Myocyte (in vitro differentiated cells): ENCODE measurements at places on chromosomes 1 and 21. TPM values are rescaled to one million over a fixed set of nuclear protein-coding genes. Genes with fewer than 3 reads are reported as not detected.

DNA sequence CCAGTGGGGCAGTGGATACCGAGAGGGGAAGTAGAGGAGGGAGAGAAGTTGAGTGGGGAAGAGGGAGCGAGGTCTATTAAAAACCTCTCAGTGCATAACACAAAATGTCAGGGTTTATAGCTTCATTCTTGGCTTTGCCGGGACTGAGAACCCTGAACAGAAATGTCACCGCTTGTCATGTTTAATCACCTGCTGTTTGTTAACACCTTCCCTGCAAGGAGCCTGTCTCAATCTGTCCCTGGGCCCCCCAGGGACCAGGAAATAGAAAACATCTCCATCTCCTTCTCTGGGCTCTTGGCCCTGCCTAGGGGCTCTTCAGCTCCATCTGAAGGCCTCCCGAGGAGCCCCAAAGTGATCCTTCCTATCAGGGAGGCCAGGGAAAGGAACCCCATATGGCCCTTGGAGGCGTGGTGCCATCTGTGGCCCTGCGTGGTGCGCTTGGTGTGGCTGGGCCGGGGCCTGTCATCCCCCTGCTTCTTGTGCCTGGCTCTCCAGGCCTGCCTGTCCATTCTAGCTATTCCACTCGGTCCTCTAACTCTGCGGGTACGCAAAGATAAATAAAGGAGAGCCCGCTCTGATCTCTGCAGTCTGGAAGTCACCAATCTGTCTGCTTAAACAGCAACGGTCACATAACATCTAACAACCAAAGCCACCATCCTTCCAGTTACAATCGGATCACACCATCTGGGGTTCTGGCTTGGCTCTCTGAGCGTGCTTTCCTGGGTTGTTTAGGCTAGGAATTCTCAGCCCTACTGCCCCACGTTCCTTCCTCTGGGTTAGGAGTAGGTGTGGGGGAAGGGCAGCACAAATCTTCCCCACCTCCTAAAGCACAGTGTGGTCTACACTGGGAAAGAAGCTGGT lies 113.8 kb downstream of the CASZ1 start:
- DNase-seq, result peak; percentile 24

DNA sequence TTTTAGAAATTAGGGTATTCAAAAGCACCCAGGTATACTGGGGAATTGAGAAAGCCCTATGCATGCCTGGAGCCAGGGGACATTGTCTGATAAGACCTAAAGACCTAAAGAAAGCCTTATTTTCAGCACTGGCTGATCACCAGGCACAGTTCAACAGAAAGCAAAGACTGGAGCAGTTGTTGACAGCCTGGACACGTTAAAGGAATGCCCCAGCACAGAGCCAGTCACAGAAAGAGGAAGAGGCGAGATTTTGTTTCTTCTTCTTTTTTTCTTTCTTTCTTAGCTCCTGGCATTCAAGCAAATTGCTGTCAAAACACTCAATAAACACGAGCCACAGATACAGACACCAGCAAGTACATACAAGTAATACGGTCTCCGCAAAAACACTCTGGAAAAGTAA lies 40.4 kb downstream of the RNF187 start:
- DNase-seq, result no peak

DNA sequence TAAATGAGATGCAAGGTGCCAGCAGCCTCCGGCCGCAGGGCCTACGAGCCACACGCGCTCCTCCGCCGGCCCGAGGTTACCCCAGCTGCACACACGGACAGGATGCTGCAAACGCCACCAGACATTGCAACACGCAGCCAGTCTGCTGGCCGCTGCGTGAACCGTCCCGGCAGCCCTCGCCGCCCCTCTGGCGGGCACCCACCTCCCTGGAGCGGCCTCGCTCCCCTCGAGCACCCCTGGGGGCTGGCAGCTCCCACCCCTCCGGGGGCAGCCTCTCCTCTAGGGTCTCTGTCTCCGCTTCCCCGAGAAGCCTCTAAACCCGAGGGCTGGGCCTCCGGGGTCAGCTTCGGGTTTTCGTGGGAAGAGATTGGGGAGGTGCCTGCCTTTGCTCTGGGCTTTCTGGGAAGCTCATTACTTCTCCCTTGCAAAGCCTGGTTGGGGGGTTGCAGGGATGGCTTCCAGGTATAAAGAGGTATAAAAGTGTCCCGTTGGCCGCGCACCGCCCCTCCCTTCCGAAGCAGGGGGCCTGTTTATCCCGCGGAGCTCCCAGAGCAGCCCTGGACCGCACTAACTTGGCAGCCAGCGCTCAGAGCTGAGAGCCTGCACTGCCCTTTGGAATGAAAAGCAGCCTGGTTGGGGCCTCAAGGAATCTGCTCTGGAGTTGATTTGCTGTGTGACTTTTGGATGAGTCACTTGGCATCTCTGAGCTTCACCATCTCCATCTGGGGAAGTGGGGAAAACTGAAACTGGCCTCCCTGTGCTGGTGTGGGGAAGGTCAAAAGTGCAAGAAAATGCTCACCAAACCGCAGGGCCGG lies 21.8 kb downstream of the DHRS3 start:
- peak; percentile 86 for DNase-seq

GRCh38 chr1:221756830-221757551 lies 15.1 kb upstream of the DUSP10 start:
- DNase-seq, result peak; percentile 63

DNA sequence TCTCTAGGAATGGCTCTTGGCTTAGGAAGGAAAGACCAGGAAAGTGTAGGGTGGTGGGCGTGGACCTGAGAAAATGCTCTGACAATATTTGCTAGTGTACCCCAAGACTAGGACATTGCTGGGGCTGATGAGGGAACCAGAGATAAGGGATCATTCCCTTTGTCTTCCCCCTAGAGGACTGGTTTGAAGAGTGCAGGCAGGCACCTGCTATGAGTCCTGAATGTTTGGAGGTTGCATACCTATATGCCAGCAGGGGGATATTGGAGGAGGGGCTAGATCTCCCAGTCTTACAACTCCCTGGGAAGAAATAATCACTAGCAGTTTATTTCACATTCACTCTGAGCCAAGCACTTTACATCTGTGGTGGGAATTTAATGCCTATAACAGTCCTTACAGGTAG lies 6.0 kb upstream of the BCL10 start:
- DNase-seq, result no peak

DNA sequence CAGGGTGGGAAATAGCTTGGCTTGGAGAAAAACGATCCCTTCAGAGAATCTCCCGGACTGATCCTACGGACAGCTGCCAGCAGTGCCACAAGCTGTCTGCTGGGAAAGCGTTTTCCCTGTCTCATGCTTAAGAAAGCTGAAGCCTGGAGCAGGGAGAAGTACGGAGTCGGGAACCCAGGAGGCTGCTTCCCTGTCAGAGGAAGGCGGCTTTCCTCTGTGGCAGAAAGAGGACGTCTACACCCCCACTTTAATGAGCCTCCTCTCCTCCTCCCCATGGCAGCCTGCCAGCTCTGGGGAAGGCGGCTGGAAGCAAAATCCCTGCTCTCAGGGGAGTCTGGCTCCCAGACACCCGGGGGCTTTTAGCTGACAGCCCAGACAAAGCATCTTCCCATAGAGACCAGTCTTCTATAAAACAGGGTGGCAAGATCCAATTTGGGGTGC lies 7.3 kb downstream of the KIF21B start:
- DNase-seq, result peak; percentile 79

The GNG5 gene
- total RNA-seq, result 97.8 and 157 TPM in 2 replicates

The ELF3 gene
- 0.68 TPM in 1 of 2 replicates, not detected in the other for total RNA-seq

The LCE1F gene
- not detected in 2 replicates for total RNA-seq

The LDLRAD1 gene
- not detected in 2 replicates for total RNA-seq

The IFI44 gene
- total RNA-seq, result 33.3 and 39.3 TPM in 2 replicates

- no peak for DNase-seq
These were observed 106.4 kb downstream of the ETS2 start for GRCh38 chr21:38912102-38912629.

The ARTN gene
- 0.80 and 6.9 TPM in 2 replicates for total RNA-seq

GRCh38 chr1:113811156-113811887 lies 954 bp downstream of the RSBN1 start:
- DNase-seq, result peak; percentile 30

GRCh38 chr1:238653693-238654321 lies 732.6 kb upstream of the CHRM3 start:
- no peak for DNase-seq

The DISP3 gene
- total RNA-seq, result 0.08 TPM in 1 of 2 replicates, not detected in the other

- DNase-seq, result no peak
These were observed 70.7 kb upstream of the ZNF644 start for GRCh38 chr1:91092503-91092902.

DNA sequence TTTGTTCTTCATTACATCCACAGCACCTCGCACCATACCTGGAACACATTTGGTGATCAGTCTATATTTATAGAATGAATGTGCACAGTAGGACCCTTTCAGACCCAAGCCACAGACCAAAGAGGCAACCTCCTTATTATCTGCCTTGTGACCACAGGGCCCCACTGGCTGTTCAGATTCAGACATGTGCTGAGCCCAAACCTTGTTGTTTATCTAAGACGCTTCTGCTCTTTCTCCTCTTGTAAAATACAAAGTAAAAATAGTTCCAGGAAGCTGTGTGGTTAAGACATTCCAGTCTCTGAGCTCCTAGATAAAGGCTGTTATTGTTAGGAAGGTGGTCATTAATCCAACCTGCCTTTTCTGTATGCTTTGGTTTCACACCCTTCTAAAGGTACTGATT lies 3.6 kb upstream of the SCMH1 start:
- peak; percentile 53 for DNase-seq

DNA sequence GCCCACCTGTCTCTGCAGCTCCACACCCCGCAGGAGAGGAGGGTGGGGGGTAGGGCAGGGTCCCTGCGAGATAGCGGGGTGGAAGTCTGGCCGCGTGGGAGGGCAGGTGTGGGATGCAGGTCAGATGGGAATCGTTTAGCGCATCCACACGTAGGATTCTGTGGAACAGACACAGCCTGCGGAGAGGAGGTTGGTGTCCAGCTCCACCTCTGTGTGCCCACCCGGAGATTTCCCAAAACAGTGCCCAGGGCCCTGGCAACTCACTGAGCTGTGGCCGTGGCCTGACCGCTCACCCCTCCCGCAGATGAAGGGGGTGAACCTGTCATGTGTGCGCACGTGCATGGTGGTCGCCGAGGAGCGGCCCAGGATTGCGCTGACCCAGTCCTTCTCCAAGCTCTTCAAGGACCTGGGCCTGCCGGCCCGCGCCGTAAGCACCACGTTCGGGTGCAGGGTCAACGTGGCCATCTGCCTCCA lies 46.9 kb downstream of the S100B start:
- DNase-seq, result no peak

GRCh38 chr1:109768820-109769219 lies 5.1 kb upstream of the EPS8L3 start:
- peak; percentile 37 for DNase-seq

- DNase-seq, result peak; percentile 90
These were observed at the start of gene RGS4 for GRCh38 chr1:163069142-163069541. RGS4 (plus strand) TSS chr1:163069361; CDS start chr1:163069485, 124 bp downstream.

The STUM gene
- 0.16 and 0.52 TPM in 2 replicates for total RNA-seq

- DNase-seq, result no peak
These were observed 14.9 kb downstream of the APCS start for GRCh38 chr1:159602501-159602999.

GRCh38 chr1:203888807-203889251 lies 27.4 kb downstream of the SNRPE start:
- no peak for DNase-seq

The DHCR24 gene
- total RNA-seq, result 39.2 and 44.5 TPM in 2 replicates

DNA sequence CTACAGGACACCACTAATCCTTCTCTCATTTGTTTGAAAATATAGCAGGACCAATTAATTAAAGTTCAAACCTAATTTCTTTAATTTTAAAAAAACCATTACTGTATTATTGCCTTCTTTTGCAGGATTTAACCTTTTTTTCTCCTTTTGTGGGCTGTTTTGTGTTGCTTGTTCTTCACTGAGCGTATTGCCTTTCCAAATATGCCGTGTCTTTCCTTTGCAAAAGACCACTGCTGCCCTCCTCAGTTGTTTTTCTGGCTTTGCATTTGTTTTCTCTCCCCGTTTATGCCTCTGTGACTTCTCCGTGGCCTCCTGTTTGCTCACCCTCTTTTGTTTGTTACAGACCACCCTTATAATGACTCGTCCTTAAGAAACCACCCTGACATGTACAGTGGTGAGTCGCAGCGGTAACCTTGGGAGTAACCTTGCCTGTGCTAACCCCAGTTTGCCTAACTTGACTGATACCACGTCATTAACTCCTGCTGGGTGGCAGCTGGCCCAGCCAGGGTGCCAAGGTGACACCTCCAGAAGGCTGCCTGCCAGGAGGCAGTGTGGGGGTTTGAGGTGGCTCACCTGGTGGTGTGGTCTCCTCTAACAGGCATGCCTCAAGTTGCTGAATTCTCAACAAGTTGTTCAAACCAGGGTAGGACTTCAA lies 81.1 kb upstream of the CNTN2 start:
- no peak for DNase-seq

The OSCP1 gene
- 9.4 and 11.4 TPM in 2 replicates for total RNA-seq

- no peak for DNase-seq
These were observed 14.1 kb downstream of the EPS15 start for GRCh38 chr1:51504806-51505525.

DNA sequence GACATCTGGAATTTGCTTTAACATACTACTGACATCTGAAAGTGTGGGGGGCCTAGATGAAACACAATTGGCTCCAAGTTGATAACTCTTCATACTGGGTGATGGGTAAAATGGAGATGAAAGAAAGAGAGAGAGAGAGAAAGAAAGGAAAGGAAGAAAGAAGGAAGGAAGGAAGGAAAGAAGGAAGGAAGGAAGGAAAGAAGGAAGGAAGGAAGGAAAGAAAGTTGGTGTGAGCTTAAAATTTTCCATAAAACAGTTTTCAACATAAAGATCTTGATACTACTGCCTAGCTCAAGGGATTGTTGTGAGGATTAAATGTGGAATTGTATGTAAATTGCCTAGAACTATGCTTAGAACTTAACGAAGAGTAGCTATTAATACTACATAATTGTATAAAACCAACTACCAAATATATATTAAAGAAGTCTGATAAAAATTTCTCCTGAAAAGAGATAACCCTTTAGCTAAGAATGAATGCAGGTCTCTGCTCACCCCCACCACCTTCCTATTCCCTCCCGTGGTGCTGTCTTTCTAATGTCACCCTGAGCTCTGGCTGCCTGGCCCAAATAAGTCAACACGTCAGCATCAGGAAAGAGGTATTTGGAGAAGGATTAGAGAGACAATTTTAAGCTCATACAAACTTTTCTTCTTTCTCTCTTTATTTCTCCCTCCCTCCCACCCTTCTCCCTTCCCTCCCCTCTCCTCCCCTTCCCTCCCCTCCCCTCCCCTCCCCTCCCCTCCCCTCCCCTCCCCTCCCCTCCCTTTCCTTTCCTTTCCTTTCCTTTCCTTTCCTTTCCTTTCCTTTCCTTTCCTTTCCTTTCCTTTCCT lies 89.3 kb upstream of the SGIP1 start:
- no peak for DNase-seq

The HJV gene
- total RNA-seq, result 184 and 334 TPM in 2 replicates
